Right atrium auricular region (tissue), 2 donors: ENCODE measurements at places on chromosomes 4 and X. TPM values are rescaled to one million over a fixed set of nuclear protein-coding genes. Genes with fewer than 3 reads are reported as not detected.

ASB12 gene
- total RNA-seq = not detected

DNA sequence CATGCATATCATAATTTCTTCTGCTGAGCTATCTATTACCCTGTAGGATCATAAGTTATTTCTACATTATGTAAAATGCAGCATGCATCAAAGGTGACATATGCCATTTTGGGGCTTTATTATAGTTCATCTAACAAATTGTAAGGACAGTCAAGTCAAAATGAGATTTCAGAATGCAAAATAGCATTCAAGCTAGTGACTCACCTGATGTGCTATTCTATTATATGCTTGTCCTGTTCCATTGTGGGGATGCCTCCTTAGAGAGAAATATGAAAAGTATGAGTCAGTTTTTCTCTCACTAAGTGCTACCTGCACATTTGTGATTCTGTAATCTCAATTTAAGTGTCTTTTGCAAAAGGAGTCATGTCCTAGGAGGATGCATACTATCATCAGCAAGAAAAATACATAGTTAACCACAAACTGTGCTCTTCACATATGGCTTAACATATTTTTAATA, 647.0 kb upstream of the PCDH10 start:
- no peak for DNase-seq

CXCL11 gene
- total RNA-seq = not detected

GRCh38 chrX:119398587-119398973, 556 bp upstream of the SLC25A43 start:
- no peak for DNase-seq

PAGE2 gene
- total RNA-seq = not detected

- DNase-seq = no peak
Observed at GRCh38 chr4:23788460-23788859, 101.4 kb downstream of the PPARGC1A start.

PPEF2 gene
- total RNA-seq = not detected

DNA sequence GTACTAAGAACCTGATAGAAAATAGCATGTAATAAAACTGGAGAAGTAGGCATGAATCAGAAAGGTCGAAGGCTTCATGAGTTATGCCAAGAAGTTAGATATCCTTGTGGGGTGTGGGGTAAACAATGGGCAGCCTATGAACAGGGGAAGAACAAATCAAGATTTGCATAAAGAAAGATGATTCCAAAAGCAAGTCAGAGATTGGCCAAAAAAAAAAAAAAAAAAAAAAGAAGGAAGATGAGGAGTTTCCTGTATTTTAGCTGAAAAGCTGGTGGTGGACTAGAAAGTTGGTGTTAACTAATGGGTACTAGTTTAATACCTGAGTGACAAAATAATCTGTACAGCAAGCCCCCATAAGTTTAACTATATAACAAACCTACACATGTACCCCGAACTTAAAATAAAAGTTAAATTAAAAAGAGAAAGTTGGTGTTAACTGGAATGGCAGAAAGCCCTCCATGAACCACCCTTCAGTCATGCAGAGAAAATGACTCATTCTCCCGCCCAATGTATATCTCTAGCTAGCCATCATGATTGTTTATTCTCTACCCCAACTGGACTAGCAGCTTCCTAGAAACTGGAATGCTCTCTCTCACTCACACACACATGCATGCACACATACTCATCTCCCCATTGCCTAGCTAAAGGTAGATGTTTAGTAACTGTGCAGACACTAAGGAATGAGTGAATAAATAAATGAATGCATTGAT, 41.7 kb downstream of the ATP11C start:
- no peak for DNase-seq

ALAS2 gene
- total RNA-seq = 8.3 TPM

SPCS3 gene
- 45.7 TPM for total RNA-seq

- DNase-seq = no peak
Observed at GRCh38 chrX:7950865-7951264, 23.7 kb upstream of the PNPLA4 start.

- no peak for DNase-seq
Observed at GRCh38 chr4:186159613-186160012, 31.8 kb upstream of the CYP4V2 start.

- no peak for DNase-seq
Observed at GRCh38 chrX:132257116-132257515, 37.9 kb upstream of the RAP2C start.
